ENCODE measurements at places on chromosomes 12 and 14.

GRCh38 chr14:70655110-70655826, 13.6 kb downstream of the TTC9 start:
- no peak for DNase-seq

GRCh38 chr12:113749433-113749815, 216.7 kb downstream of the RBM19 start:
- DNase-seq: no peak

GRCh38 chr12:18868717-18869116, 130.8 kb downstream of the CAPZA3 start:
- no peak for DNase-seq

DNA sequence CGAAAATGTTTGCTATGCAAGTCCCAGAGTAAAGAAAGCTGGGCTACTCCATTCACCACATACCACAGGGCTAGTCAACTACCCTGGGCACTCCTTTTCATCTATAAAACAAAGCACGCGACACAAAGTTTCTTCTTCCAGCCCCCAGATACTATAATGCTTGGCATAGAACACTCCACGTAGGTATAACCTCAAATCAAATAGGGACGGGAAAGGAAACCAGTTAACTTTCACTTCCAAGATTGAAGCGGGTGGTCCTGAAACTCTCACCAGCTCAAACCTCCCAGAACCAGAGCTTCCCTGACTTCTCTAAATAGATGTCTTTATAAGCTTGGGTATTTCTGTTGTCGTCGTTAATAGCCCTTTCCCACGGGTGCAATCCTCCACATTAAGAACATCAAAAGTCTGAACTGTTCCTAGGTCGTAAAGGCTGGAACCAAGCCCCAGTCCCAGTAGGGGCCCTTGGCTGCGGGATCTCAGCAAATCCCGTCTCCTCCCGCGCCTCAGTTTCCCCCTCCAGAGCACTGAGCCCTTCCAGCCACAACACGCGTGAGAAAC, 647 bp downstream of the LGMN start:
- no peak for DNase-seq

GRCh38 chr12:44358636-44359035, 517.5 kb downstream of the NELL2 start:
- DNase-seq: no peak

DNA sequence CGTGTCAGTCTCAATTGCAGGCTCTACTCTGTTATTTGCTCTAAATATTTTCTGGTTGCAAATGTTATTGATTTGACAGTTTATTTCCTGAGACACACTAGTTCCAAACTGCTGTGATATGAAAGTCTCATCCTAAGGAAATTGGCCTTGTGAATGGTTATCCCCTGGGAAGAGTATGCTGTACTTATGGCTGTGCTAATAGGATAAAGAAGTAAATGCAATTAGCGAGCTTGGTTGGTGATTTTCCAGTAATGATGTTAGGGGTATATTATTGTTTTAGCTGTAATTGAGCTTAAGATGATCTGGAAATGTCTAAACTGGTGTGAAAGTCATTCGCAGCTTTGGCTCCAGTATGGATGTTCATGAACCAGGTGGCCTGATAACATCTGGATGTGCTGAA, 197.9 kb downstream of the SUDS3 start:
- no peak for DNase-seq

DNA sequence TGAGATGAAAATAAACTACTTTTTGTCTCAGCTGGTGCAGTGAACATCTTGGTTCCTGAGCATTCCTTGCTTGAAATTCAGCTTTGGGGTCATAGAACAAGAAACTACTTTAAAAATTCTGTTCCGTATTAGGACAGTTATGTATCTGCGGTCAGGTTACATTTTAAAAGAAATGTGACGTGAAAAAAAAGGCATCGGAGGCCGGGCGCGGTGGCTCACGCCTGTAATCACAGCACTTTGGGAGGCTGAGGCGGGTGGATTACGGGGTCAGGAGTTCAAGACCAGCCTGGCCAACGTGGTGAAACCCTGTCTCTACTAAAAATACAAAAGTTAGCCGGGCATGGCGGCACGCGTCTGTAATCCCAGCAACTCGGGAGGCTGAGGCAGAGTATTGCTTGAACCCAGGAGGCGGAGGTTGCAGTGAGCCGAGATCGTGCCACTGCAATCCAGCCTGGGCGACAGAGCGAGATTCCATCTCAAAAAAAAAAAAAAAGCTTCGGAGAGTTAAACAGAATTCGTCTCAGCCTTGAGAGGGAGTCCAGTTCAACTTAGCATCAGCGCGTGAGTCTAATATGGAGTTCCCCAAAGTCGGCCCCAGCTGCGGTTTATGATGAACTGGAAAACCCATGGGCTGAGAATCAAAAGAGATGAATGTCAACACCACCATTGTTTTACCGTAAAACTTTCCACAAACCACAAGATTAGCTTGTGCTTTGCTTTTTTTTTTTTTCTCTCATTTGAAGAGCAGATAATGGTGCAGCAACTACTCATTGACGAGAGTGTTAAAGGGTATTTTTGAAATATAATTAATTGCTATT, 2.1 kb upstream of the SLC2A13 start:
- DNase-seq: no peak

DNA sequence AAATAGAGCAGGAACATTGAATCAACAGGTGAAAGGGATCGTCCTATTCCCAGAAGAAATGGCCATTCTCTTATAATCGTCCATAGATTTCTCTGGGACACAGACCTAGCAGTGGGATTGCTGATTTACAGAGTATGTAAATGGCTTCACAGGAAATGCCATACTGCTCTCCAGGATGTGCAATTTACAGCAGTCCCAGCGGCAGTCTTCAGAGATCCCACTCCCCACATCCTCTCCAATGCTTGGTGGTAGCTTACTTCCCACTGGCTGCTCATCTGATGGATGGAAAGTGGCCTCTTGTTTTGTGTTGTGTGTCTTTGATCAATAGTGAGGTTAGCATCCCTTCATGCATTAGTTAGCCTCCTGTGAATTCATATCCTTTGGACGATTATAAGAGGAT, 58.1 kb upstream of the PRMT8 start:
- DNase-seq: no peak

DNA sequence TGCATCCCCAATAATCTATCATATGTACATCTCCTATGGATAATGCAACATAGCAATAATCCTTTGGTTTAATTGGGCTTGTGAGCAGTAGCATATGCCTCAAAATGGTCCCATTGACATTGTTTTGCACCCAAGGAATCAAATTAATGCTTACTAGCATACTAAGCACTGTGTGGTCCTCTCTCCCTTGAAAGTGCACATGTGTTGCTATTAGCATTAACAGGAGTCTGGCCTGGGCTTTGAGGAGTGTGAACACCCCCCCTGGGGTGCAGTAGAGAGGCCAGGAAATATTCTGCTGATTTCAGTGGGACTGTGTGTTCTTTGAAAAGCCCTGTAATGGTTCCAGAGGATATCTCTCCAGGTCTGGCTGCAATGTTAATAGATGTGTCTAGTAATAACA, 1148.4 kb downstream of the VRK1 start:
- DNase-seq: no peak

DNA sequence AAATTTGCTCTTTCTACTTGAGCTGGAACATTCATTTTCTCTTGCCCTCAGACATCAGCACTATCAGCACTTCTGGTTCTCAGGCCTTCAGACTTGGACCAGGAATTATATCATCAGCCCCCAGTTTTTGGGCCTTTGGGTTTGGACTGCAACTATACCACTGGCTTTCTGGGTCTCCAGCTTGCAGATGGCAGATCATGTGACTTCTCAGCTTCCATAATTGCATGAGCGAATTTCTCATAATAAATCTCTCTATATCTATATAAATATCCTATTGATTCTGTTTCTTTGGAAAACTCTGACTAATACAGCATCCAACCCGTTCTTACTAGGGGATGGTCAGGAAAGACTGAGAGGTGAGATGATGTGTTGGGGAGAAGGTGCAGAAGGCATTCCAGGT, 22.4 kb upstream of the DYRK2 start:
- DNase-seq: no peak

DNA sequence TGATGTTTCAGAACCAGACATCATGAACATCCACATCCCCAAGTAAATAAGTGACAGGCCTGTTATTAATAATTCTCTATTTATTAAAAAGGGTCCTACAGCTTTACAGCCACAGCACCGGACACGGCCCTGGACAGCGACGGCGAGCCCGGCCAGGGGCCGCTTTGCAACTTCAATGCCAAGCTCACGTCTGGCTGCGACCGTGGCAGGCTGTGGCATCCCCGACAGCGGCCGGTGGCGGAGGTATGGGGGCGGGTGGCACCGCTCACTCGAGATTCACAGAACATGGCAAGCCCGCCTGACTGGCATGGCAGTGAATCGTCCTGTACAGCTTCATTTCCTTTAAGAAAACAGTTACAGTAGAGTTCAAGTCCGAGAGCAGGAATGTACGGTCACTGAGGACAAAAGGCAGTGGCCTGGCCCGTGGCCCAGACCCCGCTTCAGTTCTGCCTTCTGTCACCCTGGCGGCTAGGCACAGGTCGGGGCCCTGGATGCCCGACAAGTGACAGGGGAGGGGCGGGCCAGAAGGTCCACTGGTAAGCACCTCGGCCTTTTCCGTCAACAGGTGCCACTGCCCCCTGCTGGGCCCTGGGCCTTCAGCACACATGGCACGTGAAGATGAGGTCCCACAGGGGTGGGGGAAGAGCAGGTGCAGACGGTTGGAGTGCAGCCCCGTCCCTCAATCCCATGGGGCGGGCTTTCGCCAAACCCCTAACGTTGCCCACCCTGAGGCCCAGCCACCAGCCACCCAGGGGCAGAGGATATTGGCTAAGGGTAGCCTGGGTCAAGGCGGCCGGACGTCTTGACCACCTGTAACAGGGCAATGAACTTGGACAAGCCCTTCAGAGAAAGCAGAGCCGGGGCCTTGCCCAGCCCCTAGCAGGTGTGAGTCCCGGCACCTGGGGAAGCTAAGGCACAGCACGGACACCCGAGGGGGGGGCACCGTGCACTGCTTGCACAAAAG, 30.3 kb downstream of the HIP1R start:
- DNase-seq: no peak

DNA sequence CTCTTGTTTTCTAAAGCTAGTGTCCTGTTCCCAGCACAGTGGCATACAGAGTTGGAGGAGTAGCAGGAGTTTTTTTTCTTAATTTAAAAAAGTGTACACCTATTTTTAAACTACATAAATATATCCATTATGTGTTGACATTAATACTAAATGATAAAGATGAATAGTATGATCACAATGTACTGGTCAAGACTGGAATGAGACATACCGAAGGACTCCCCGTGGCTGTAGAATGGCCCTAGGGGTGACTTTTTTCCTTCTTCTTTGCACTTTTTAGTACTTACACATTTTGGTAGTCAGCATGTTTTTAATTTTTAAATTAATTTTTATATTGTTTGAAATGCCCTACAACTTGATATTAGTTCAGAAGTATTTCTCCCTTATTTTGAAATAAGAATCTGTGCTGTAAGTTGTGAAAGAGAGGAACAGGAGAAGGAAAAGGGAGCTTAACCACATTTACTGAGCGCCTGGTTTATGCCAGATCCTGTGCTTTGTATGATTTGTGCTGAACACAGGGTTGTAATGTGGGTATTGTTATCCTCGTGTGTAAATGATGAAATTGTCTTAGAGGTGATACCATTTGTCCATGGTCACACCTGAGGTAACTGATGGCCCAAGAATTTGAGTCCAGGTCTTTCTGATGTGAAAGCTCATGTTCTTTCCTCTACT, 136.5 kb downstream of the TGFB3 start:
- no peak for DNase-seq

- no peak for DNase-seq
Measured at GRCh38 chr12:18165422-18165871, 75.5 kb upstream of the RERGL start.

DNA sequence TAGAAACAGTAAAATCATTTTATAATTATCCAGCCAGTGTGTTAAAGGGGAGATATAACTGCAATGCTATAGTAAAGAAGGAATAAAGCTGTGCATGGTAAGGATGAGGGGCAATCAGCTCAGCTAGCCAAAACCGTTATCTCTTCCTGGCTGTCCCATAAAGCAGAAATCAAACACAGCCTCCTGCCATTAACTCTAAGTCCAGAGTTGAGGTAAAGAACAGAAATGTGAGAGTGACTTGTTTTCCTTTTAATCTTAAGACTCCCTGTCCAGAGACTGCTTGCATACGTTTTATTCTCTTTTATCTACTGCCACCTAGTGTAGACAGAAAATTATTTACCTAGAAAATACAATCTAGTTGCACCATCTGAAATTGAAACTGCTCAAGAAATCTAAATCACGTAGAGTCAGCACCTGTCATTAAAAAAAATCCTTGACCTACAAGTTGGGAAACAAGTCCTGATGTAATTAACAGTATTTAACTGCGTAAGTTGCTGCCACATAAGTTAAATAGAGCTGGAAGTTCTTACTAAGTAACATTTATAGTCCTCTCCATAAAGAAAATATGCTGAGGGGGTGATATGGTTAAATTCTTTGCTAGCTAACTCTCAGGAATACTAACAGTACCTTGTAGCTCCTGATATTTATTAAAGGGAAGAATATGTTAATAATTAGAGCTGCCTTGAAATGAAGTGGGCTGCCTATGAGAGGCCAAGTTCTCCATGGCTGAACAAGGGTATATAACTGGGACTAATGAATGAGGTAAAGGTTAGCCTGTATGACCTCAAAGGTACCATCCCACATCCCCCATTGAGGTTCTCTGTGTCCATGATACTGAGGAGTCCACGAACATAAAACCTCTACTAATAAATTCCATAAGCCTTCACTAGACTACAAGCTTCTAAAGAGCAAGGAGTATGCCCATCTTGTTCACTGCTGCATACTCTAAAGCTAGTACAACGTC, 62.7 kb downstream of the GALNT4 start:
- no peak for DNase-seq

DNA sequence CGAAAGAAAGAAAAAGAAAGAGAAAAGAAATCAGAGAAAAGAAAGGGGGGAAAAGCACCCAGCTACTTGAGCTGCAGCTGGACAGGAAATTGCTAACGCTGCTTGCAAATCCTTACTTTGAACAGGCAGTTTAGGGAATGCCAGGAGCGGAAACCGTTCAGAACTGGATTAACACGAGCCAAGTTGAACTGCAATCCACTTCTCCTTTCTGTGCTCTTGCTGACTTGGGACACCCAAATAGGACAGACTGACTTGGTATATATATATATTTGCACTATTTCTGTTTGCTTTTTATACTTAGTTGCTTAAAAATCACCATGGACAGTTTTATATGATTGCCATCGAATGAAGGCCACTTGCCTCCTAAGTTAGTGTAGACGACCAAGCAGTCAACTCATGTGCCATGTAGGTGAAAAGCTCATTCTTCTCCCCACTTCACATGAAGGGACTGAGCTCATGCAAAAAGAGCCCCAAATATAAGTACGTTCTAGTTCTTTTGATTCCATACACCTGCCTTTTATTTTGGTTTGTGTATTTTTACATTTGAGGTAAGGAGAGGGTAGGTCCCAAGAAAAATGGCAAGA, 5.5 kb downstream of the DUSP6 start:
- no peak for DNase-seq
